Activated CD4-positive, alpha-beta memory T cell treated with anti-CD3 and anti-CD28 coated beads, Interleukin-2, amount 10 ng/mL, durations not matched to agents 7 days and 5 days (primary cell): ENCODE measurements at places on chromosomes 1 and 21.

DNA sequence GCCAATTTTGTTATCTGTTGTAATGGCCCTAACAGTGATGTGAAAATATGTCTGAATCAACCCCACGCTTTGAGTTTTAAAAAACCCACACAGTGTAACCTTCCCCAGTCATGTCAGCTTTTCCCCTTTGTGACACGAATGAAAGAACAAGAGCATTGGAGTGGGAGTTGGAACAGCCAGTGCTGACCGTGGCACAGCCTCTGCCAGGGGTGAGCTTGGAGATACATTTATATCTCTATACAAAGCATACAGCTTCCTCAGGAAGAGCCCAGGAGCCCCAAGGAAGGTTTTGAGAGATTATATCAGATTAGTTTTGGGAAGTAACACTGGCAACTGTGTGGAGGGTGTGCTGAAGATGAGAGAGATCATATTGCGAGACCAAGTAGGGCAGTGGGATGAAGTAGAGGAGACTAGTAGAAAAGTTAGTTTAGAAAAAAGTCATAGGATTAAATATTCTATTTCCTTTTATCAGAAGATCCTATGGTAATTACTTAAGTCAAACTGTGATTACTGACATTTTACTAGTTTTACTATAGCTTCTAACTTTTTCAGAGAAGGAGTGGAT, 15.9 kb downstream of the LRRC8B start:
- no peak overlapping the region for H3K27ac ChIP-seq
- H3K27me3 ChIP-seq: no peaks in the 10 kb centered on the region
- peaks cover 54% of the 10 kb centered on the region for H3K4me1 ChIP-seq
- peaks cover 40% of the 10 kb centered on the region for H3K36me3 ChIP-seq

- peak; percentile 61 for DNase-seq
- H3K36me3 ChIP-seq: peaks cover 2% of the 10 kb centered on the region
- H3K4me3 ChIP-seq: peak overlapping the region; percentile 44
- H3K27ac ChIP-seq: peak overlapping the region; percentile 92
These were observed 37.7 kb downstream of the CD34 start for GRCh38 chr1:207873055-207873890.

GRCh38 chr1:223670458-223671159, 5.1 kb upstream of the CAPN8 start:
- no peaks in the 10 kb centered on the region for H3K36me3 ChIP-seq
- H3K4me1 ChIP-seq: no peaks in the 10 kb centered on the region
- no peak overlapping the region for H3K27ac ChIP-seq
- DNase-seq: peak; percentile 28
- H3K27me3 ChIP-seq: peaks cover 10% of the 10 kb centered on the region

GRCh38 chr1:175919001-175919400, 175.6 kb upstream of the TNR start:
- H3K4me3 ChIP-seq: no peak overlapping the region
- no peaks in the 10 kb centered on the region for H3K27me3 ChIP-seq
- H3K4me1 ChIP-seq: no peaks in the 10 kb centered on the region
- no peaks in the 10 kb centered on the region for H3K36me3 ChIP-seq
- no peak overlapping the region for H3K27ac ChIP-seq
- DNase-seq: no peak

GRCh38 chr1:28719332-28719619, 17.5 kb upstream of the YTHDF2 start:
- no peak for DNase-seq
- H3K4me1 ChIP-seq: peaks cover 2% of the 10 kb centered on the region

GRCh38 chr1:98210064-98210463, 289.2 kb upstream of the DPYD start:
- DNase-seq: no peak
- no peaks in the 10 kb centered on the region for H3K4me1 ChIP-seq
- H3K27ac ChIP-seq: no peak overlapping the region
- no peak overlapping the region for H3K4me3 ChIP-seq
- H3K27me3 ChIP-seq: no peaks in the 10 kb centered on the region

DNA sequence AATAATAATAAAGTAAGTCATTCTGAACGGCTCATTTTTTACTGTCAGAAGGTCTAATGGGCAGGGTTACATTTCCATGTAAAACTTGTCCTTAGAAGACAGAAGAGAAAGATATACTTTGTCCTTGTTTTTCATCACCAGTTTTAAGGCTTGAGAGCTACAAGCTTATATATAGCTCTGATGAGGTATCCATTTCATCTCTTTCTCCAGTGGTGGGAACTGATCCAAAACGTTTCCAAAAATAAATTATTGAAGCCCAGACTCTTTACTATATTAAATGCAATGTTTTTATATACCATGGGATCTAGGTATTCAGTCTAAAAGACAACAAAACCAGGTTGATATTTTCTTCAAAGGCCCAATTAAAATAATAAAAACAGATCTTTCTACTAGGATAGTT, 8.7 kb downstream of the B3GALNT2 start:
- peaks cover 21% of the 10 kb centered on the region for H3K4me1 ChIP-seq
- H3K27ac ChIP-seq: no peak overlapping the region
- H3K27me3 ChIP-seq: no peaks in the 10 kb centered on the region
- DNase-seq: no peak
- H3K36me3 ChIP-seq: peaks cover 22% of the 10 kb centered on the region
- no peak overlapping the region for H3K4me3 ChIP-seq

GRCh38 chr1:216914974-216915373, 191.7 kb upstream of the ESRRG start:
- no peak overlapping the region for H3K4me3 ChIP-seq
- H3K36me3 ChIP-seq: no peaks in the 10 kb centered on the region
- H3K27ac ChIP-seq: no peak overlapping the region
- no peaks in the 10 kb centered on the region for H3K4me1 ChIP-seq
- H3K27me3 ChIP-seq: no peaks in the 10 kb centered on the region
- DNase-seq: no peak

DNA sequence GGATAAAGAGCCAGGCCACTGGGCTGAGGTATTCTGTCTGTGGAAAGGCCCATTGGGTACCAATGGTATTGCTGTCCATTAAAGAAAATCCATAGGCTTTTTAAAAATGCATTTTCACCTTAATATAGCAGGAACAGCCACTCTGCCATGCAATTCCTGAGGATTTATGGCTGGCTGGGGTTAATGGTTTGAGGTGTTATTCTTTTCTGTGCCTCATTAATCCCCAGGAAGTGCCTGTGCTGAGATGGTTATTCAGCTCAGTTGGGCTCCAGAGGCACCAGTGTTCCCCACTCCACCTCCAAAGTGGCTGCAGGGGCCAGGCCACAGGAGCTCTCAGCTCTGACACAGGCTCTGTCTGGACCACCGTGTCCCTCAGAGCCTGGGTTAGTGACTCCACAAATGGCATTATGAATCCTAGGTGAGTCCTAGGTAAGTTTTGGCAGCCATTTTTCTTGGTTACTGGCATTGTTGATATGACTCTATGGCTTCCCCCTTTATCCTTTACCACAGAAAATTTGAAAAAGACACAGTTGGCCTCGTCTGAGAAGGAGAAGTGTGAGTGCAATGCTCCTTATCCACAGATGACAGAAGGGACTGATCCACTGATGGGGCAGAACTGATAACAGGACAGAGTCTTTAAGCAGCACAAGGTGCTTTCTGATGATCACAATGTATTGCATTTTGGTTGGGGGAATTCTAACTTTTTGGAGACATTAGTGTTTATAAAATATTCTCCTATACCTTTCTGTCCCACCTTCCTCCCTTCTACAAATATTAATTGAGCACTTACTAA, 2.2 kb upstream of the PAPPA2 start:
- no peaks in the 10 kb centered on the region for H3K4me1 ChIP-seq
- no peaks in the 10 kb centered on the region for H3K27me3 ChIP-seq
- H3K4me3 ChIP-seq: no peak overlapping the region
- no peak overlapping the region for H3K27ac ChIP-seq

DNA sequence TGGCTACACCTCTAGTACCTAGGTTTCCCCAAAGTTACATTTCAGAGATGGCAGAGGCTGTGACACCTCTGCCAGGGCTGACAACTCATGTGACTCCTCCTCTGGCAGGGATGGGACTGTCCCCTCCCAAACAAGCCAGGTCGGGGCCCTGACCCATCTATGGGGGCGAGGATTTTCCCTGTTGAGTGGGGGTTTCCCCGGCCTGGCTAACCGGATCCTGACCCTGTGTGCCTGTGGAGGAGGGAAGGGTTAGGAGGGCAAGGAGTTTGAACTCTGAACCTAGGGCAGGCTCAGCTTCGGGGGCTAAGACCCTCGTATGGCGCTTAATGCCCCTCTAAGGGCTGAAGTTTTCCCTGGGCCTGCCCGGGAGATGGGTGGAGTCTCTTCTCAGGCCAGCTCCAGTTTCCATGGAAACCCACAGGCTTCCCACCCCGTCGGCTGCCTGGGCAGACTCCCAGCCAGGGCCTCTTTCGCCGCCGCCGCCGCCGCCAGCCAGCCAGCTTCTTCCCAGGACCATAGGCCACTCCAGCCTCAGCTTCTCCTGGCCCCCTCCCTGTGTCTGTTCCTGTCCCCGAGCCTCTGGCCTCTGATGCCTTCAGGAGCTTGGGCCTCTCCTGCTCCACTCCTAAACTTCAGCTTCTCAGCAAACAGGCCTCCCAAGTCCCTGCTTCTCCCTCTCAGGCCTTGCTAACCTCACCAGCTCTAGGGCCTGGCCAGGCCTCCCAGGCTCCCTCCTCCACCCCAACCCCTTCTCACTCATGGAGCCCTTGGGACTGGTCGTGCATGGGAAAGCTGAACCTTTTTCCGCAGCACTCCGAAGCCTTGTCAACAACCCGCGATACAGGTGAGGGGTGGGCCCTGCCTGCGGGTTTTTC, at the start of gene BTBD19:
Gene BTBD19, plus strand, starts transcription at position 461 of the 875 bp plus-strand sequence. Its CDS starts 298 bp downstream, at position 759.
- peak; percentile 44 for DNase-seq
- peak within 1 kb of the TSS; percentile 73 for H3K4me3 ChIP-seq
- no peaks in the 10 kb centered on the region for H3K27me3 ChIP-seq
- peaks cover 53% of the 10 kb centered on the region for H3K36me3 ChIP-seq

- DNase-seq: peak; percentile 67
- H3K4me3 ChIP-seq: peak overlapping the region; percentile 100
- peaks cover 48% of the 10 kb centered on the region for H3K36me3 ChIP-seq
These were observed 1.1 kb downstream of the TAGLN2 start for GRCh38 chr1:159924025-159924790.

DNA sequence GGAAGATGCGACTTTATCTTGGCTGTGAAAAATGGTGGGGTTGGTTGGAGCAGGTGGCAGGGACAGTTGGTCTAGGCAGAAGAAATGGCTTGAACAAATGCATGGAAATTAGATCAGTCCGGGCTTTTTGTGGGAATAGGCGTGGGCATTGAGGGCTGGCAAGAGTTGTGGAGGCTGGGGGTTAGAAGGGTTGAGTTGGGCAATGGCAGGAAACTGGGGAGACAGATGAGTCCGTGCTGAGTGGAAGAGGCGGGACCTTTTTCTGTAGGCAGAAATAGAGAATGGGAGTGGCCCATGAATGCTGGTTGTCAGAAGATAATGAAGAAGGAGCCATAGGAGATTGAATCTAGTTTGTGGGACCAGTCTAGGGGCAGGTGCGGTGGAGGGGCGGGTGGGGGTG, 6.9 kb downstream of the PDPN start:
- no peaks in the 10 kb centered on the region for H3K4me1 ChIP-seq
- H3K27me3 ChIP-seq: peaks cover 16% of the 10 kb centered on the region
- DNase-seq: no peak

- no peak overlapping the region for H3K27ac ChIP-seq
- H3K4me3 ChIP-seq: no peak overlapping the region
- no peaks in the 10 kb centered on the region for H3K27me3 ChIP-seq
- peaks cover under 1% of the 10 kb centered on the region for H3K4me1 ChIP-seq
- H3K36me3 ChIP-seq: peaks cover 19% of the 10 kb centered on the region
These were observed 107.4 kb upstream of the EDN2 start for GRCh38 chr1:41591891-41592290.

- H3K27me3 ChIP-seq: peaks cover 3% of the 10 kb centered on the region
- no peaks in the 10 kb centered on the region for H3K36me3 ChIP-seq
- no peak overlapping the region for H3K4me3 ChIP-seq
- no peak overlapping the region for H3K27ac ChIP-seq
These were observed 81.8 kb upstream of the ERRFI1 start for GRCh38 chr1:8107897-8108296.

DNA sequence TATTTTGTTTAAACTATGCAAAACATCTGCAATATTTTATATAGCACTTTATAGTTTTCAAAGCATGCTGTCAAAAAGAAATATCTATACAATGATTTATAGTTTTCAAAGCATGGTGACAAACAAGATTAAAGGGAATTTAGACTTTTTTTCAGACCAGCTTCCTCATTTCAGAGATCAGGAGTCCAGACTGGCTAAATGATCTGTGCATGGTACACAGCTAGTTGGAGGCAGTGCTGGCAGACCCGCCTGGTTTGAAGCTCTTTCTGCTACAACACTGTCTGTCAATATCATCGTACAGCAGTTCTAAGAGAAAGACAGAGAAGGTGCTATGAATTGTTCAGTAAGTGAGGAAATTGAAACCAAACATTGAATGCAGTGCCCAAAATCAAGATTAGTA, 479.0 kb downstream of the PTBP2 start:
- no peak overlapping the region for H3K27ac ChIP-seq
- H3K36me3 ChIP-seq: no peaks in the 10 kb centered on the region
- H3K4me3 ChIP-seq: no peak overlapping the region
- H3K27me3 ChIP-seq: no peaks in the 10 kb centered on the region
- no peak for DNase-seq

DNA sequence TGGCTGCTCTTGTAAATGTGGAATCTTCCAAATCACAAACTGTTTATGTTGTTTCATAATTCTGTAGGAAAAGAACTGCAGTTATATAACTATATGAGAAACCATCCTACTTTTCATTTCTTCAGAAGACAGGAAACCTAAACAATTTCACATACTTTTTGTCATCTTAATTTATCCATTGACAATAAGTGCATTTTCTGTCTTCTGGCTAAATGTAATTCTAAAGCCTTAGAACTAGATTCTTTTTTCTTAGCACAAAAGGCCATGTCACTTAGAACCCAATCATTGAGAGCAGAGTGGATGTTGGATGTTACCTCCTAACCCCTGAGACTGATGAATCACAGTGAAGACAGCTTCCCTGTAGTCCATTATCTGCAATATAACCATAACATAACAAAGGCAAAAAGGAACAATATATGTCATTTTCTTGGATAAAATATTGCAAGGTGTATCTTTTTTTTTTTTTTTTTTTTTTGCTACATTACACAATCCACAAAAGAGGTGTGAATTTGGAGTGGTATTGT, 410.2 kb upstream of the PRMT6 start:
- no peak for DNase-seq
- H3K36me3 ChIP-seq: no peaks in the 10 kb centered on the region
- no peak overlapping the region for H3K4me3 ChIP-seq
- no peak overlapping the region for H3K27ac ChIP-seq
- no peaks in the 10 kb centered on the region for H3K27me3 ChIP-seq

- H3K36me3 ChIP-seq: peaks cover 49% of the 10 kb centered on the region
- H3K4me3 ChIP-seq: no peak overlapping the region
- H3K27ac ChIP-seq: no peak overlapping the region
- peaks cover 2% of the 10 kb centered on the region for H3K27me3 ChIP-seq
- peaks cover 31% of the 10 kb centered on the region for H3K4me1 ChIP-seq
These were observed 6.4 kb downstream of the IL24 start for GRCh38 chr1:206903687-206904086.
